ENCODE measurements at places on chromosomes 2 and 18.

DNA sequence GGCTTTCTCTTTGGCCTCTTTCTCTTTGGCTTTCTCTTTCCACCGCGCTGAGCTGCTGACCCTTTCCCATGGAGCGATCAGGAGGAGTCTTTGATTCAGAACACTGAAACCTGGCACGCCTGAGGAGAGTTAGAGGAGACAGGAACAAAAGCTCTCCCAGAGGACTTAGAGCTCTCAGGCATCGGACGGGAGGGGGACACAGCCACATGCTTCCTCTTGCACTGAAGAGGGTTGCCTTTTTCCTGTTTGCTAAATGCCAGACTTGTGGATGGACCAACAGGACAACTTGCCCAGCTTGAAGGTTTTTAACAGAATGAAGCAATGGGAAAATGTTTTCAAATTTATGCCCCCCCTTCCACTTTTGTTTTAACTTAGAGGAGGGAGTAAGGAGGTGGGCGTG lies 3.6 kb upstream of the PTPN18 start:
- DNase-seq = no peak

DNA sequence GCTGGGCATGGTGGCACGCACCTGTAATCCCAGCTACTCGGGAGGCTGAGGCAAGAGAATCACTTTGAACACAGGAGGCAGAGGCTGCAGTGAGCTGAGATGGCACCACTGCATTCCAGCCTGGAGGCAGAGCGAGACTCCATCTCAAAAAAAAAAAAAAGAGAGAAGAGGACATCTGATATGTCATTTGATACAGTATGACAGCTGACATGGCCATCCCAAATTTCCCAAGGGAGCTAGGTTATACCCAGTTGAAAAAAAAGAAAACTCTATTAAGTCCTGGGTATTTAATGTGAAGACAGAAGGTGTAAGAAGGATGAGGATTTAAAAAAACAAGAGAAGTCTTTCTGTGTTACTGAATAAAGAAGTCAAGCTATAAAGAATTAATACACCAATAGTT lies 23.3 kb downstream of the CLASP1 start:
- DNase-seq = no peak

DNA sequence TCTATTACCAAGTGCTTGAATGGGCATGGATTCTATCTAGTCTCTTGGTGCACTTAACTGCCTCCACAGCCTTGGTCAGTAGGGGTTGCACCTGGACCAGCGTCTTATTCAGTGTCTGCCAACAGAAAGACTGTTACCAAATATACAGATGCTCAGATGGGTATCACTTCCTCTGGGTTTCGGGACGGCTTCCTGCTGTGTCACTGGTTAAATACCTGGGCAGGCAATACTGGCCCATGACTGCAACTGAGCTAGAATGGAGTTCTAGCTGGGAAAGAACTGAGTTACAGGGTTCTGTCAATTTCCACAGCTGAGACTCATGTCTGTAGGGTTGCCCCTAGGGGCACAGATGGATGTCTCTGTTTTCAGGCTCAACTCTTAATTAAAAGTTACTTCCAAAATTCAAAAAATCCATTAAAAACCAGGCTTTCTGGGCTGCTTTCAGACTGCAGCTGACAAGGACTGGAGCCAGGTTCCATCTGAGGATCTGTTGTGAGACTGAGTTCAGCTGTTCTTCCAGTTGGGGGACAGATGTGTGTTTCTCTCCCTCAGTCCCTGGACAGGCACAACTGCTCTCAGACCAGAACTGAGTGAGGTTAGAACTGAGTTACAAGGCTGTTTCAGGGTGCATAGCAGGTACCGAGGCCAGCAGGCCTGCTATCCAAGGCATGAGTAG lies 789.6 kb upstream of the SLC8A1 start:
- DNase-seq = no peak

DNA sequence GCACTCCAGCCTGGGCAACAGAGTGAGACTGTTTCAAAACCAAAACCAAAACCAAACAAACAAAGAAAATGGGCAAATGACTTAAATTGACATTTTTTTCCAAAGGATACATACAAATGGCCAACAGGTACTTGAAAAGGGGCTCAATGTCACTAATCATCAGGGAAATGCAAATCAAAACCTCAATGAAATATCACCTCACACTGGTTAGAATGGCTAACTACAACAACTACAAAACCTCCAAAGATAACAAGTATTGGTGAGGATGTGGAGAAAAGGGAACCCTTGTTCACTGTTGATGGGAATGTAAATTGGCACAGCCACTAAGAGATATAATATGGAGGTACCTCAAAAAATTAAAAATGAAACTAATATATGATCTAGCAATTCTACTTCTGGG lies 213.2 kb upstream of the HS6ST1 start:
- DNase-seq = no peak

- DNase-seq = no peak
These were observed 55.1 kb downstream of the COL4A3 start for GRCh38 chr2:227219312-227220105.

DNA sequence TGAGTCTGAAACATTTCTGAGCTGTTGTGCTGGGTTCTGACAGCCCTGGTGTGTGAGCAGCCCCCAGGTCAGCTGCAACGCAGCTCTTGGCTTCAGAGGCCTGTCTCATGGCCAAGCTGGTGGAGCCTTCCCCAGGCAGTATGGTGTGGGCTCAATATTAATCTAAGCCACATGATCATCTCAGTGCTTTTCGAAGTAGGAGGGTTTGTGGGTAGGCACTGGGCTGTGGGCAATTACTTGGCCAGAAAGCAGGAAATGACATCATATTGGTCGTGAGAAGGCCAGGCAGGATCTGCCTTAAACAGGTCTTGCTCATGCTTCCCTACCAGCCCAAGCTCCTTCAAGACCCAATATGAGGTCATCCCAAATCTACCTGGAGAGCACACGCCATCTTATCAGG lies 26.9 kb downstream of the LOXHD1 start:
- no peak for DNase-seq

DNA sequence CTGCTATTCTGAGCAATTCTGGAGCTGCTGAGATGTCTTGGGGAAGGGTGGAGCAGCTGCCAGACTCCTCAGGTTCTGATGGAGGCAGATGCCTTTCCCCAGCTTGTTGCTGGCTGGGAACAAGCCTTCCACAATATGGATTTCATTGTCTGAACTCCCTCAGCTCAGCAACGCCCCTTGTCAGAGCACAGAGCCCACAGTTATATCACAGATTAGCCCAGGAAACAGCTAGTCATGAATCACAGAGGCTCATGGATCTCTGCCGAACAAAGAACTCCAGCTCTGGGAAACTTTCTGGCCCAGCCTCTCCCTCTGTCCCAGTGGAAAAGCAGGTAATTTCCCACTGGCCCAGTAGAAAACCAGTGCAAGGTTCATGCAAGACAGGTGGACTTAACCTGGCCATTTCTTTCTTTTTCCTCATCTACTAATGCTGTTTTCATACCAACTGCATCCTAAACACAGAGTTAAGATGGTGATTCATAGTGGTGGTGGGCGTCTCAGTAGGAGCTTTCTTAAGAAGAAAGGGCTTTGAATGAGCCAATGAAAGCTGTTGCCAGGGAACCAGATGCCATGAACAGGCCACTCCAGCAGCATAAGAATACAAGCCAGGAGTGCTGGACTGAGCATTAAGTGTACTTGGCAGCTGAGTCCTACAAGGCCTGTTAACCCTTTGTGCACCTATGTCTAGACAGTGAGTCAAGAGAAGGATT lies 8.7 kb upstream of the KIAA2012 start:
- DNase-seq = no peak

DNA sequence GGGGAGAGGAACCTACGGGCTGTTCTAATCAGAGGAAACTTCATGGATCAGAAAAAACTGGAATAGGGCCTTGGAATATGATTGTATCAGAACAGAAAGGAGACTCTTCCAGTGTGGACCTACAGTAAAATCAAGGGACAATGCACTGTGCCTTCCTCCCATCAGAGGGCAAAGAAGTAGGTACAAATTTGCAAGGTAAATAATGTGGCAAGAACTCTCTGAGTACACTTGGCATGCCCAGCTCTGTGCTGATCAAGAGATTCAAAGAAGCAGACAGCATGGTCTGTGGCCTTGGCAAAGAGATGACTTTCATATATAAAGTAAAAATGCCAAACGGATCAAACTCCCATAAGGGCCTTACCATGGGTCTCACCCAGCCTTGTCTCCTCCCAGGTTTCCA lies 242.6 kb upstream of the OSR1 start:
- DNase-seq = no peak

DNA sequence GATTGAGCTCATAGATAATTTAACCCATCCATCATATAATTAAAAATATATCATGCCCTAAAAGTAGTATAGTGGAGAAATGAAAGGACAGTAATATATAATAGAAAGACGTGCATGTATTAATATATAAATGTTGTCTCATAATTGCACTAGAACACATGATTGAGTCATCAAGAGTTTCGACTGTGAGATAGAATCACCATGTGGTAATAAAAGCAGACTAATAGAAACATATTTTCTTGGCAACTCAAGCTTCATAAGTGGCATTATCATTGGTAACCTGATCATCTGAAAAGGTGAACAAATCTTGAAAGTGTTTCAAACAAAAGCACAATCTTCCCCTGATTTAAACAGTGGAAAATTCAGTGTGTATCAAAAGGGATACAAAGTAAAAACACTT lies 188.8 kb downstream of the CYRIA start:
- DNase-seq = no peak

GRCh38 chr2:100013892-100014677 lies 128.3 kb downstream of the AFF3 start:
- DNase-seq = no peak

GRCh38 chr2:146748046-146748445 lies 1096.8 kb upstream of the ACVR2A start:
- no peak for DNase-seq

GRCh38 chr2:155309483-155309882 lies 611.0 kb downstream of the KCNJ3 start:
- DNase-seq = no peak

DNA sequence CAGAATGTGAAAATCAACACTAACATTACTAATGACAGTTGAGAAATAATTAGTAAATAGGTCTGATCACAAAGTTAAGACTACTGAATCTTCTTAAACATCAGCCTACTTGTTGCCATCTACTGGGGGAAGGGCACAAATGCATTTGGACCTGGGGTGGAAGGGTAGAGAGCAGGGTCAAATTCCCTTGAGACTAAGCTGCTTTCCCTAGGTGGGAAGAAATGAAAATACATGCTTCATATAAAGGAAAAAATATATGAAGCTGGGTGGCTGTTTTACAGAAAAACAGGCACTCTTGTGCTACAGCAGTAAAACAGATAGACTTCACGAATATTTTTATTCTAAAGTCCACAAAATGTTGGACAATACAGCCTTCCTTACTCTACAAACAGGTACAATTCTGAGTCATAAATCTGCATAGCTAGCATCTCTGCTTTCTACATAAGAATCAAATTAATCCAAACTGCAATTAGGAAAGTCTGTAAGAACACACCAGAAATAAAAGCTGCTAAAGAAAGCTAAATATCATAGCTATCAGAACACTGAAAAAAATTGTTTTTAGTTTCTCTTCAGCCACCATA lies 10.9 kb downstream of the TRIP12 start:
- no peak for DNase-seq

GRCh38 chr2:65320042-65320725 lies 92.6 kb downstream of the ACTR2 start:
- DNase-seq = peak; percentile 18

DNA sequence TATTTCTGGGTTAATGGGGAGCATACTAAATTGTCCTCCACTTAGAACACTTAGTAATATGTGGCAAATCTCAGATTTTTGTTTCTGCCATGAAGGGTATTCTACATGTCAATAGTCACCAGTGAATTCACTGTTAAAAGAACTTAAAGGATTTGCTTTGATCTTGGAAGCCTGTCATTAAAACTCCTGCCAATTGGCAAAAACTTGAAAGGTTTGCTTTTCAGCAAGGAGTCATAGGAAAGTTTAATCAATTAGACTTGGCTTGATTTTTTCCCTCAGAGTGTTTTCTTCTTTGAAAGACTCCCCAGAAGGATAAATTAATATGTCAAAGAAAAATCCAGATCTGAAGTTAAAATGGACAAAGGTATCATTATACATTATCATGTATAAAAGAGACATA lies 671.9 kb upstream of the PKDCC start:
- no peak for DNase-seq

- no peak for DNase-seq
These were observed 80.8 kb downstream of the NXPH2 start for GRCh38 chr2:138699421-138699820.

DNA sequence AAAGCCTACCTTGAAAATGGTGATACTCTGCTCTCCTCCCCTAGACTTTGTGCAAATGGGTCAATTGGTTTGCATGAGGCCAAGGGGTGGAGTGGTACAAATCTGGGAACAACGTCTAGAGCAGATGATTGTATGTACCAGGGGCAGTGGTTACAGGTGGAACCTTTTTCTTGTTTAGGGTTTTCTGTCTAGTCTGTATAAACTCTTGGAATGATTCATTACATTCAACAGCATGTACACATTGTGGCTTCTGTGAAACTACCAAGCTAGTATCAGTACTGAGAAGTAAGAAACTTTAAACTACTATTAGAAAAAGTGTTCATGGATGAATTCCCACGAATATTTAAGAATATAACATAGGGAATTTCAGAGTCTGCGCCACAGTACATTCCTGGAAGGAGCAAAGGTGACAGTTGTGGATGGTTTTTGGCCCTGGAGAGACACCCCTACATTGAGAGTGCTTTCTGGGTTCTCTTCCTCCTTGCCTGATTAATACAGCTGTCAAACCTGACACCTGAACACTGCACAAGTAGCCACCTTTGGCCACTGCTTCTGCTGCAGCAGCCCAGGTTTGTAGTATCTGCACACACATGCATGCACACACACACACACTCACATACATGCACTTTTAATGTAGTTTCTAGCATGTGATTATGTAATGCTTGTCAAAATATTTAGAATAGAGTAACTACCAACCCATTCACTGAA lies 30.0 kb downstream of the CFAP221 start:
- no peak for DNase-seq

DNA sequence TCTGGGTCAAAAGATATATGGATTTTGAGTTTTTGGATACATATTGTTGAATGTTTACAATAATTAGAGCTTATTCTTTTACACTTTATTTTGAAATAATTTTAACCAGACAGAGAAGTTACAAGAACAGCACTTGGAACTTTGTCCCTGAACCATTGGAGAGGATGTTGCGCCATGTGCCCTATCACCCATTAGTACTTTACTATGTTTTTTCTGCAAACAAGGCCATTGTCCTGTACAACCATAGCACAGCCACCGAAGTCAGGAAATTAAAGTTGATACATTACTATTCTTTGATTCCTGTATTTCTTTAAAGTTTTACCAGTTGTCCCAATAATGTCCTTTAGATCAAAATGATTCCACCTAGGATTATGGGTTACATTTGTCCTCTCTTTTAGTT lies 188.8 kb downstream of the ACKR3 start:
- DNase-seq = no peak

- no peak for DNase-seq
These were observed 6.5 kb downstream of the PRPF40A start for GRCh38 chr2:152710713-152711112.

GRCh38 chr2:178874529-178875240 lies 67.5 kb upstream of the TTN start:
- DNase-seq = no peak

GRCh38 chr18:2150566-2150965 lies 420.7 kb downstream of the METTL4 start:
- no peak for DNase-seq
